Sigmoid colon (tissue), 7 donors: ENCODE measurements at places on chromosomes 16 and 17. TPM values are rescaled to one million over a fixed set of nuclear protein-coding genes. Genes with fewer than 3 reads are reported as not detected.

The THRA gene
- 35.4 TPM for polyA plus RNA-seq

The CA4 gene
- polyA plus RNA-seq, result 300 TPM

The OSGIN1 gene
- 9.9 TPM for polyA plus RNA-seq

The SSTR5 gene
- polyA plus RNA-seq, result not detected

The CPSF4L gene
- not detected for polyA plus RNA-seq

The SDR42E1 gene
- 3.2 TPM for polyA plus RNA-seq

The PLXDC1 gene
- polyA plus RNA-seq, result 4.8 TPM

The CD300A gene
- polyA plus RNA-seq, result 33.5 TPM

The HELZ gene
- 6.0 TPM for polyA plus RNA-seq

The OR4D1 gene
- not detected for polyA plus RNA-seq

The SLC38A8 gene
- not detected for polyA plus RNA-seq

The SLC16A5 gene
- 13.4 TPM for polyA plus RNA-seq

The PTGES3L gene
- polyA plus RNA-seq, result 2.4 TPM

The CES5A gene
- polyA plus RNA-seq, result not detected

The JPH3 gene
- polyA plus RNA-seq, result not detected

The KRT12 gene
- 1.3 TPM for polyA plus RNA-seq

The EMC8 gene
- polyA plus RNA-seq, result 13.8 TPM

The GP1BA gene
- not detected for polyA plus RNA-seq

The KRTAP17-1 gene
- not detected for polyA plus RNA-seq

The KRTAP16-1 gene
- not detected for polyA plus RNA-seq

The CLDN6 gene
- polyA plus RNA-seq, result not detected

The FGF11 gene
- polyA plus RNA-seq, result 0.69 TPM

The TMEM235 gene
- polyA plus RNA-seq, result not detected

The TBC1D3 gene
- polyA plus RNA-seq, result not detected

The SPEM2 gene
- not detected for polyA plus RNA-seq

The PITPNM3 gene
- 4.6 TPM for polyA plus RNA-seq

The ABCA9 gene
- 0.23 TPM for polyA plus RNA-seq

The CLEC19A gene
- not detected for polyA plus RNA-seq

The IL17C gene
- polyA plus RNA-seq, result not detected

The GINS2 gene
- polyA plus RNA-seq, result 5.3 TPM

The MMP28 gene
- polyA plus RNA-seq, result 30.3 TPM

The HSPB9 gene
- not detected for polyA plus RNA-seq

The SECTM1 gene
- 64.3 TPM for polyA plus RNA-seq

The SSH2 gene
- 35.1 TPM for polyA plus RNA-seq
